ENCODE measurements at places on chromosomes 5 and 9.

DNA sequence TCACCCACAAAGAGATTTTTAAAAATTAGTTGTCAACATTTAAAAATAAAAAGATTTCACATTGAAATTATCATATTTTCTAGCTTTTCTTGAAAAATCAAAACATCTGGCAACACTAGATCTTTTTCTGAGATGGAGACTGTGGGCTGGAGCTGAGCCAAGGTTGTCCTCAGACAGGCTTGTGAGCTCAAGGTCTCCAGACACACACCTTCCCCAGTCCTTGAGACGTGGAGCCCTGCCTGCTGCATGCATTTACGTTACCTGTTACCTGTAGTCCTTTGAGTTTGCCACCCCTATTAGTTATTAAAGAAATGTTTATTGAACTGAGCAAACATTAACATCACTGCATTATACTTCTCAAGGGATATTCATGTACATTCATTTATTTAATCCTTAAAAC, 87.5 kb upstream of the TLE1 start:
- DNase-seq = no peak

- DNase-seq = no peak
Observed at GRCh38 chr5:149886692-149887470, 57.7 kb downstream of the PDE6A start.

DNA sequence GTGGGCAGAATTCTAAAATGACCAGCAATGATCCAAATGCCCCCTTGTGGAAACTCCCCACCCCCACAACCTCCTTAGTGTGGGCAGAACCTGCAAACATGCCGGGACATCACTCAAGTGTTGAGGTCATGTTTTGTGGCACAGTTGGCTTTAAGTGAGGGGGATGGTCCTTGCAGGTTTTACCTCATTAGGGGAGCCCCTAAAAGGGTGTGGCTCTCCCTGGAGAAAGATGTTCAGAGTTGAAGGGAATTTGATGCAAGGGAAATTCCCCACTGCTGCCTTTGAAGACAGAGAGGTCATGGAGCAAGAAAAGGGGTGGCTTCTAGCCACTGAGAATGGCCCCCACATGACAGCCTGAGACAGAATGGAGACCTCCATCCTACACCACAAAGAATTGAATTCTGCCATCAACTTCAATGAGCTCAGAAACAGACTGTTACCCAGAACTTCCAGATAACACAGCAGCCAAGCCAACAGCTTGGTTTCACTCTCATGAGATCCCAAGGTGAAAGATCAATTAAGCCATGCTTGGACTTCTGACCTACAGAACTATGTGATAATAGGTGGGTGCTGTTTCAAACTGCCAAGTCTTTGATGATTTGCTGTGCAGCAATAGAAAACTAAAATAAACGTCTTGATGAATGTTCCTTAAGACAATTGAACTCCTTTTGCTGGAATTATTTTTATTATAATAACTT, 103.4 kb downstream of the MED10 start:
- DNase-seq = no peak

DNA sequence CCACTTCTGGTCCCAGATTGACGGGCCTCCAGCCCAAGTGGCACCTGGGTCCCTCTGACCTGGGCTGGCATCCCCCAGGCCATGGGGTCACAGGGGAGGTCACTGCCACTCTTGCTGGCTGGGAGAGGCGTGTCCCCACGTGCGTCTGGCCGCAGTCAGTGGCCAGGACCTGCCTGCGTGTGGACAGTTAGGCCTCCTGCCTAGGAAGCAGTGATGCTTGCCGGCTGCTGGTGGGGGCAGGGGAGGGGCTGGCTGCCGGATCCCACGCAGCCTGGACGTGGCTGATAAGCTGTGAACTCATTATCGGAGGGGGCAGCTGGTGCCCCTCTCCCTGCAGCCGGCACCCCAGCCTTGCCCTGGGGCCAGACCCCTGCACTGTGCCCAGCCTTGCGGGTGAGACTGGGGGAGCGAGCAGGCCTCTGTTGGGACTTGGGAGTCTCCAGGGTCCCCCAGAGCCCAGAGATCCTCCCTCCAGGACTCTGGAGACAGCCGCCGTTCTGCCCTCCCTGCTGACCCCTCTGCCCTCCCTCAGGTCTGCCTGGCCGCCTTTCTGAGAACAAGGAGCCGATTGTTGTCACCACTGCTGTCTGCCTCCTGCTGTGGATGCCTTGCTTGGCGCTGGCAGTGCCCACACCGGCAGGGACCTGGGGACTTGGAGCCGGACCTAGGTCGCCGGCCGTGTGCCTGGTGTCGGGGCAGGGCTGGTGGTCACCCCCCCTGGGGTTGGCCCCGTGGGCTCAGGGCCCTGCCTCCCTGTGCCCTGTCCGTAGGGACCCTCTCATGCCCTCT, 12.3 kb downstream of the RXRA start:
- DNase-seq = no peak

GRCh38 chr5:154971501-154971900, 30.6 kb downstream of the MRPL22 start:
- no peak for DNase-seq

GRCh38 chr5:33146881-33147280, 293.9 kb upstream of the TARS1 start:
- no peak for DNase-seq

DNA sequence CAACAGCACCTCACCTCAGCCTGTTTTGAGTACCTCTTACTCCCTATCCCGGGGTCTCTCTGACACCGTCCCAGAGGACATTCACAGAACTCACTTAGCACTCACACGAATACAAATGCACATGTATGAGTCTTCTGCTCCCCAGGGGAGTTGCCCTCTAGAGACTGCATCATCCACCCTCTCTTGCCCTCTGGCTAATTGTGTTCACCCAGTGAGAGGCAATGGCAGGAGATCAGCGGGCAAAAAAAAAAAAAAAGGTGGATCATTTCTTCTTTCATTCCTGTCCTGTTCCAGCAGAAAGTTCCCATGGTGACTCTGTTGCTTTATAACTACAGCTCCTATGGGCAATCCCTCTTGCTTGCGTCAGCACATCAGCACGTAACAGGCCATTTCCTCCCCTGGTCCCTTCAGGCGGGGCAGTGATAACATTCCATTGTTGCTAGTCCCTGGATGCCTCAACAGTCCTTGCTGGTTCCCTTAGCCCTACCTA, 23.5 kb upstream of the SNX2 start:
- no peak for DNase-seq

GRCh38 chr5:73158313-73158712, 14.7 kb upstream of the TMEM174 start:
- DNase-seq = no peak

DNA sequence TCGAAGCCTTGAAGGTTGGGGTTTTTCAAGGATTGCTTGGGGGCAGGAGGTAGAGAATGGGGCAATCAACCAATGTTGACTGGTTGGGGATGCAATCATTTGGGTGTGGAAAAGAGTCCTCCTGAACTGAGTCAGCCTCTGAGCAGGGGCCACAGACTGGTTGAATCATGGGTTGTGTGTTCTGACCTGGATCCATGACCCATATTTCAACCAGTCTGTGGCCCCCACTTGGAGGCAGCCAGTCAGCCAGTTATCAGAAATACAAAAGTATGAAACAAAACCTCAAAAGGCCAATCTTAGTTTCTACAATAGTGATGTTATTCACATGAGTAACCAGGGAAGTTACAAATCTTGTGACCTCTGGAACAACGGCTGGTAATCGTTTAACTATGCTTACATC, 81.4 kb upstream of the RANBP6 start:
- DNase-seq = no peak

DNA sequence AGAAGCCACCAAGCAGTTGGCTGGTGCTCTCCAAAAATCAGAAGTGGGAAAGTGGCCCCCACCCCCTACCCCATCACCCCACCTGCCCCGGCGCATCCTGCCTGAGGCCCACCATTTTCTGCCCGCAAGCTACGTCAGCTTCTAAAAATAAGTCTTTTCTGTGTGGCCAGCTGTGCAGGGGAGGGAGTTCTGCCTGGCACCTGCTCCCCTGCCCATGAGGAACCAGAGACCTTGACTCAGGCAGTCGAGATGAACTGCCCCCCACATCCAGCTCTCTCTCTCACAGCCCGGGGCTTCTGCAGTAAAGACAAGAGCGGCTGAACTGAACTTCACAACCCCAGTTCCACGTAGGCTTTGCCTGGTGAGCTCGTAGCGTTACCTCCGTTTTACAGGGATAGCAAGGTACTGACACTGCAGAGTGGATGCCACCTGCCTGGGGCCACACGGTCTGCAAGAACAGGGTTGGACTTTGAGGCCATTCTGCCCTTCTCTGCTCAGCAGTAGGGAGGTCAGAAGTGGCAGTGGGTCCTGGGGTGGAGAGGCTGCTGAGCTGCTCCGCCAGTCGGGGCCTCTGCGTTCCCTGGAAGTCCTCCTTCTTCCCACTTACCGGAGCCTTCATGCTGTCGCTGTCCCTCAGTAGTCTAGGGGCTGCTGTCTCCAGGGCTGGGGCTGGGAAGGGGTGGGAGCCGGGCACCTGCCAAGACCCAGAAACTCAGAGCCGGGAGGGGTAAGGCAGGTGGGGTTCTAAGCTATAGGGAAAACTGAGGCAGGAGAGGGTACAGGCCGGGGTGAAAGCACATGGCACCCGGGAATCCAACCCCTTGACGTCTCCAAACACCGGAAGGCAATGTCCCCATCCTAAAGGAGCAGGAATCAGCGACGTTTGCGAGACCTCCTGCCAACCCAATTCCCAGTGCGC, 781 bp downstream of the ST6GALNAC4 start:
- DNase-seq = no peak

DNA sequence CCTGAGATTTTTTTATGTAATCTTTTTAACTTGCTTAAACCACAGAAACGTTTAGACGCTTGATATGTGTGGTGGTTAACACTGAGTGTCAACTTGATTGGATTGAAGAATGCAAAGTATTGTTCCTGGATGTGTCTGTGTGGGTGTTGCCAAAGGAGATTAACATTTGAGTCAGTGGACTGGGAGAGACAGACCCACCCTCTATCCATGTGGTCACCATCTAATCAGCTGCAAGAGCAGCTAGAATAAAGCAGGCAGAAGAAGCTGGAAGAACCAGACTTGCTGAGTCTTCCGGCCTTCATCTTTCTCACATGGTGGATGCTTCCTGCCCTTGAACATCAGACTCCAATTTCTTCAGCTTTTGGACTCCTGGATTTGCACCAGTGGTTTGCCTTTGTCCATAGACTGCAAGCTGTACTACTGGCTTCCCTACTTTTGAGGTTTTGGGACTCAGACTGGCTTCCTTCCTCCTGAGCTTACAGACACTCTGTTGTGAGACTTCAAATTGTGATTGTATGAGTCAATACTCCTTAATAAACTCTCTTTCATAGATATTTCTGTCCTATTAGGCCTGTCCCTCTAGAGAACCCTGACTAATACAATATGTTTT, 816.0 kb upstream of the CDH9 start:
- DNase-seq = no peak

GRCh38 chr5:124747791-124748686, 1.6 kb upstream of the ZNF608 start:
- no peak for DNase-seq

GRCh38 chr5:110925398-110925797, 146.1 kb upstream of the TSLP start:
- DNase-seq = no peak

GRCh38 chr5:157160001-157160400, 6.1 kb downstream of the GARIN3 start:
- peak; percentile 60 for DNase-seq

DNA sequence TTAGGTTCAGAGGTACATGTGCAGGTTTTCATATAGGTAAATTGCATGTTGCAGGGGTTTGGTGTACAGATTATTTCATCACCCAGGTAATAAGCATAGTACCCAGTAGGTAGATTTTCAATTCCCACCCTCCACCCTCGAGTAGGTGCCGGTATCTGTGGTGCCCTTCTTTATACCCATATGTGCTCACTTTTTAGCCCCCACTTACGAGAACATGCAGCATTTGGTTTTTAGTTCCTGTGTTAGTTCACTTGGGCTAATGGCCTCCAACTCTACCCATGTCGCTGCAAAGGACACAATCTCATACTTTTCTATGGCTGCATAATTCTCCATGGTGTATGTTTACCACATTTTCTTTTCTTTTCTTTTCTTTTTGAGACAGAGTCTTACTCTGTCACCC, 21.2 kb downstream of the ITK start:
- DNase-seq = no peak

DNA sequence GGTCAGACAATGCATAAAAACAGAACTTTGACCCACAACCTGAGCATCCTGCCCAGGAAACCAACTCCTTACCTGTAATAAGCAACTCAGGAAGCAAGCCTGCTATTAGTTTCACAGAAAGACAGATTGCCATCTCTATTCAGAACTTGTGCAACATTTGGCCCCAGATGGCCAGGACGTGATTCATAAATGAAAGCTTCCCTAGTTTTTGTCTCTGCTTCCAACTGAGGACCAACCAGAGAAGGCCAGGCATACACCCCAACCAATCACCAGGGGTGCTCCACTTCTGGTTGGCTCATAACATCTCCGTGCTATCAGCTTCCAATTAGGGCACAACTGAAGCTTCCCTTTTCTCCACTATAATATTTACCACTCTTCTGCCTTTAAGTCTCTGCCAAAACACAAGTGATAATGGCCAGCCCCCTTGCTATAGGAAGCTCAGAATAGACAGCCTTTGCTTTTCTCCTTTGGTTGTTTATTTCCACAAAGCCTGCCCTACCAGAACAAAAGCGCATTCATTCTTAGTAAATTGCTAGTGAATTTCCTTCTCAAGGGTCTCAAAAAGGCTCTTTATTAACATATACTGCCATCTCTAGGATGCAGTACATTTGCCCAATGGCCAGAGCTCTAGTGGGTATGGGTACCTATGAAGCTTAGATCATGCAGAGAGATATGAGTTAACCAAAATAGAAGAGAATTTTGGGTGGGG, 289.7 kb upstream of the DAP start:
- no peak for DNase-seq

DNA sequence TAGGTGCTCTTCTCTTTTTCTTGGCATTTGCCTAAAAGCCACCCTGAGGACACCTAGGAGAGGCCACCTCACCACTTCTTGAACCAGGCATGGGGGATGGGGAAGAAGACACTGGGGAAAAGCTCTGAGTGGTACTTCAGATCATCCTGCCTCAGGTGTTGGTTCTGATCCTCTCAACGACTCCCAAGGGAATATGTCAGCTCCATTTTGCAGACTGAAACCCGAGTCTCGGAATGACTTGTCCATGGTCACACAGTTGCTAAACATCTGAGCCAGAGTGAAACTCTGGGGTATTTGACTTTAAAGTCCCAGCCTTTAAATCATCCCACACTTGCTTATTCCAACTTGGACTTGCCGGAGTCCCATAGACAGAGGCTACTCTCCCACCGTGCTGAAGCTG, 120.6 kb upstream of the GABRP start:
- DNase-seq = no peak

DNA sequence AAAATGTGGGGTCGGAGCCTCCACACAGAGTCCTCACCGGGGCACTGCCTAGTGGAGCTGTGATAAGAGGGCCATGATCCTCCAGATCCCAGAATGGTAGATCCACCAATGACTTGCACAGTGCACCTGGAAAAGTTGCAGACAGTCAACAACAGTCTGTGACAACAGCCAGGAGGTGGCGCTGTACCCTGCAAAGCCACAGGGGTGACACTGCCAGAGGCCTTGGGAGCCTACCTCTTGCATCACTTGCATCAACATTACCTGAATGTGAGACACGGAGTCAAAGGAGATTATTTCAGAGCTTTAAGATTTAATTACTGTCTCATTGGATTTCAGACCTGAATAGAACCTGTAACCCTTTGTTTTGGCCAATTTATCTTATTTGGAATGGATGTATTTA, 614.1 kb upstream of the CDH9 start:
- DNase-seq = no peak
